ENCODE measurements at places on chromosomes 6 and 20.

- no peak for DNase-seq
Observed at GRCh38 chr6:110646419-110646698, 168.9 kb downstream of the CDK19 start.

GRCh38 chr6:157101166-157101565 lies 222.2 kb downstream of the TMEM242 start:
- no peak for DNase-seq

- DNase-seq = no peak
Observed at GRCh38 chr20:47020231-47020630, 125.6 kb downstream of the EYA2 start.

DNA sequence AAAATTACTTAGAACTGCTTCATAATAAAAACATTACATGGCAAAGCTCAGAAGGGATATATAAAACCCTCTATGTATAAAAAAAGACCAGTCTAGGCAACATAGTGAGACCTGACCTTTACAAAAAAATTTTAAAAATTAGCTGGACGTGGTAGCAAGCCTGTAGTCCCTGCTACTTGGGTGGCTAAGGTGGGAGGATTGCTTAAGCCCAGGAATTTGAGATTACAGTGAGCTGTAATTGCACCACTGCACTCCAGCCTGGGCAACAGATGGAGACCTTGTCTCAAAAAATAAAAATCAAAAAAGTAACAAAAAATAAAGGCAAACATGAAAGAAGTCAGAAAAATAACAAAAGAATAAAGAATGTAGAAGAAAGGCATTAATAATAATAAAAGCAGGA lies 21.5 kb upstream of the TPD52L1 start:
- no peak for DNase-seq

- DNase-seq = no peak
Observed at GRCh38 chr6:85113934-85114580, 335.8 kb upstream of the NT5E start.

DNA sequence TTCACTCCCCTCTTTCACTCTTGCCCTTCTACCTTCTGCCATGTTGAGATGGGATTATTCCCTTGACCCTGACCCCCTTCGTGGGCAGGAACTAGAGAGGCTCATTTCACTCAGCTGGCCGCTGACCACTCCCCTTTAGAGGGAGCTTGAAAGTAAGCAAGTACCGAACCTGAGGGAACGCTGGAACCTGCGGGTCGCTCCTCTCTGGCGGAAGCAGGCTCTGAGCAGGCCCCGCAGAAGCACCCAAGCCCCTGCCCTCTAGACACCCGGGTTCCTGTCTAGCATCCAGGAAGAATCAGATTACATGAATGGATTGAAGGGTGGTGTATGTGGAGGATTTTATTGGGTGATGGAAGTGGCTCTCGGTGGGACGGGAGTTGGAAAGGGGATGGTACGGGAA lies 11.9 kb upstream of the MYCT1 start:
- DNase-seq = no peak

- DNase-seq = no peak
Observed at GRCh38 chr20:35314816-35315631, 22.8 kb upstream of the FAM83C start.

GRCh38 chr6:11492464-11493290 lies 44.9 kb upstream of the TMEM170B start:
- DNase-seq = no peak

DNA sequence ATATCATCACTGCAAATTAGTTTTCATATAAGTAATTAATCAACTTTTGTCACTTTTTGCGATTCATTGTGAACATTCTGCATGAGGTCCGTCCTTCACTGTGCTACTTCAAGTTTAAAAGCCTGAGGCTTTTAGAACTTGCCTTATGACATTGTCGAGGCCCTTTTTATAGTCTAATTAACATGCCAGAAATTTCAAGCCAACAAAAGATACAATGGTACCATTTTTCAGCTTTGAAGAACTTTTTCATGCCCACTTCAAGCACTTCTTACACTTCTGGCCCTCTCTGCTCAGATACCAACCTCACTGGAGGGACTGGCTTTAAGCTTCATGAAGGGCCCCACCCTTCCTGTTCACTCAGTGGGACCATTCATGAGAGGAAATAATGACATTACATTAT lies 323.1 kb downstream of the TPBG start:
- DNase-seq = no peak

DNA sequence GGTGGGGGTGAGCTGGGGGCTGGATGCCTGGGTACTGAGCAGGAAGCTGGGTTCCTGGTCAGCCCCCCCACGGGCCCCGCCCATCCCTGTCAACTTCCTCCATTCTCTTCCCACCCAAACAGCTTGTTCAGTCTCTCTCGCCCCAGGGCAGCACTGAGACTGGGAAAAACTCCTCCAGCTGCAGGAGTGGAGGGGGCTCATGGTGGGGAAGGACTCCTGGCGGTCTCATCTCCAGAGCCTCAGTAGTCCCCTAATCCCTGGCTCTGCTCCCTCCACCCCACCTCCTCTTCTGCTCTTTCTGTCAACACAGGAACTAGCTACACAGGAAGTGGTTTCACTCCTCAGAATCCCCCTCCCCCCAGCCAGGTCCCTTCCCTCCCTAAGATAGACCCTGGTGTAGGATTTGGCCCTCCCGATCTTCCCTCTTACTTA lies at the start of gene GPSM3:
Gene GPSM3 (minus strand): TSS at position 36 of the 432 bp plus-strand sequence. CDS start 130 bp downstream, outside the sequence.
- no peak for DNase-seq

DNA sequence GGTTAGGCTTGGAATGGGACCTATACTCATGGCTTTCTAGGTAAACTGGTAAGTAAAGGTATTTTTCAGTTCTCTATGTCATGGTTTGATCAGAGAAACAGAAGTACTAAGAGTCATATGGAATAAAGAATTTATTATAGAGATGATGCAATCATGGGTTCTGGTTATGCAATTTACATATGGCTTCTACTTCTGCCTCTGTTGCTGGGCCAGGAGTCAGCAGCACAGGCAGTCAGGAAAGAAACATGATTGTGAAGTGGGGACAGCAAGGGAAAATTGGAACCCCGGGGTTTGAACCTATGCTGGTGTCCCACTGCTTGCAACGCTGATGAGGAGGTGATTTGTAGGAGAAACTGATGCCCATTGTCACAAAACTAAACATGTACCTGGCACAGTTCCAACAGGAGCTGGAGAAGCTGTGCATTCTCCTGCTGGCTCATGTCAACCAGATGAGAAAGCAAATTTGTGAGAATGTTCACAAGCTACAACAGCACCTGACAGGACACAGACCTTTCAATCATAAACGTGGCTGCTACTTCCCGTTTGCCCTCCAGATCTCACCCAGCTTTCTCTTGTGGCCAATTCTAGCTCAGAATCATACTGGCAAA lies 887.1 kb downstream of the TFAP2A start:
- DNase-seq = no peak

GRCh38 chr6:19898141-19898740 lies 61.1 kb downstream of the ID4 start:
- no peak for DNase-seq

GRCh38 chr20:47799116-47799715 lies 13.9 kb upstream of the SULF2 start:
- DNase-seq = no peak

GRCh38 chr6:19472153-19472552 lies 365.0 kb upstream of the ID4 start:
- DNase-seq = no peak

GRCh38 chr6:43467752-43468151 lies 9.6 kb upstream of the TJAP1 start:
- no peak for DNase-seq

- no peak for DNase-seq
Observed at GRCh38 chr20:58570204-58570859, 55.1 kb upstream of the APCDD1L start.

- DNase-seq = no peak
Observed at GRCh38 chr20:29300579-29301551, 1956.6 kb upstream of the DEFB115 start.

GRCh38 chr6:81511423-81511822 lies 241.1 kb downstream of the TENT5A start:
- no peak for DNase-seq

DNA sequence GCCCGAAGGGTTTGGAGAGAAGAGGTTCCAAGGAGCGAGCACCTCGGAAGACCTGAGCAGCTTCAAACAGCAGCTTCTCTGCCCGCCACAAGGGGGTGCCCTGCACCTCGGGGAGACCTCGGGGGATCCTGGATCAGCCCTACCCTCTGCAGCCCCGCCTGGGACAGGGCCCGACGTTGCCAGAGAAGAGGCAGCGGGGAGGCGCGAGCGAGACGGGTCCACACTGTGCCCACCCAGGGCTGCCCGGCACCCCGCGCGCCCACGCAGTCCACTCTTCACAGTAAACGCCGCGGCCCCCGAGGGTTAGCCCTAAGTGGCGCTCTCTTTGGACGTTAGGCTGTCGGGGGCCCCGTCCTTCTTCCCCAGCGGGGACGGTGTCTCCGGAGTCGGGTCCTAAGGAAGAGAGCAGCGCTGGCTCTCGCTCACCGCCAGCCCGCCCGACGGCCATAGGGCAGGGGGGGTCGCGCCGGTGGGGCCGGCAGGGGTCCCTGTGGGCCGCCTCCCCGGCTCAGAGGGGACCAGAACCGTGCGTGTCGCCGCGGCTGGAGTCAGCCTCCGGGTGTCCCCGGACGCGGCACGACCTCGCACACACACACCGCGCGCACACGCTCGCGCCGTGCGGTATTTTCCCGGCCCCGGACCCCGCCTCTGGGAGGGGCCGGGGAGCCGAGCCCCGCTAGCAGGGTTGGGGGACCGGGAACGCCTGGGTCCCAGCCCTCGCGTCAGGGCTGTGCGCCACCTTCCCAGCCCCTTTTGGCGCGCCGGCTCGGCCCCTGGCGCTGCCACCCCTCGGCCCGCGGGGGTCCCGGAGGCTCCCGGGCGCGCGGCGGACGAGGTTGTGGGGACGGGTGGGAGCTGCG lies 929 bp downstream of the CDH22 start:
- peak; percentile 38 for DNase-seq

Measured in activated CD4-positive, CD25-positive, alpha-beta regulatory T cell treated with anti-CD3 and anti-CD28 coated beads, Interleukin-2, amount 50 U/mL, for 16 hours (primary cell).